ENCODE measurements at places on chromosomes 13 and 19.

DNA sequence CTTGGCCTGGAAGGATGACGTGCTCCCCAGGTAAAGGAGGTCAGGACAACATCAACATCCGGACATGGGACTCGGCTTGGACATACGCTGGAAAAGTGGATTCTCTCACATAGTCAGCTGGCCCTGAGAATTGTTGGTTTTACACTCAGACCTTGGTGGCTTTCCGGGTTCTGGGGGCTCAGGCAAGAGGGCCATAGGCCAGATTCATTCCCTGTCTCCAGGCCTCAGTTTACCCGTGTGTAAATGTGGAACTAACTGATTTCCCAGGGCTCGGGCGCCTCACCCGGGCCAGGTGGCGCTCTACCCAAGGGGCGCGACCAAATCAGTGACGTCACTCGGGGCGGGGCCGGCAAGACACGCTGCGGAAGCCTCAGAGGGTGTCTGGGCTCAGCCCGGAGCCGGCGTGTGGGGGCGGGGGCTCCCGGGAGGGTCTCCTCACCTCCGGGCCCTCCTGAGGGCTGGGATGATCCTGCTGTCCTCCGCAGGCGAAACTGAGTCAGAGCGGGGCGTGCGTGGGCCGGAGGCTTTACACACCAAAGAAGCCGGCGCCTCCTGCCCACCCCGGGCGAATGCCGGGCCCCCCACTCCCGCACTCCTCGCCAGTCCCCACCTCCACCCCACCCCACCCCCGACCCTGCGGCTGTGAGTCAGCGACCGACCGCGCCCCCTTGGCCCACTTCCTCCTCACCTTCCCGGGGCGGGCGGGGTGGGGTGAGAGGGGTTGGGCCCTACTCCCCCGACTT, 862 bp upstream of the VASP start:
- DNase-seq = peak; percentile 95

DNA sequence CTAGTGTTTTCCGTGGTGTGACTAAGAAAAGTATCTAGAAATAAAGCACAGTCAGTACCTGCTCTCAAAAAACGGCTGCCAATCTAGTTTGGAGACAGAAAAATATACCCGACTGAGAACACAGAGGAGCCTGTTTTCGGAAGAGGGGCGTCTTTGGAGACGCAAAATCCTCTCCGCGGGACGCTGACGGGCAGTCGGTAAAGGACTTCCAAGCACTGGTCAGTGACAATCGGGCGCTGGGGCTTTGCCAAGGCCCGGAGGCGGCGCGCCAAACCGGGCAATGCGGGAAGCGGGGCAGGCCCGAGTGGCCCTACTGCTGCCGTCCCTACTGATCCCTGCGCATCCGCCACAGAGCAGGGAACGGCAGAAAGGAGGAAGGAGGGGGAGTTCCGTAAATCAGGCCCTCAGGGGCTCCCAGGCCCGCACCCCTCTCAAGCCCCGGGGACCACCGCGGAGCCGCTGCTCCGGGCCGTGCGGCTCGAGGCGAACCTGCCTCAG, 588 bp upstream of the DPY19L3 start:
- DNase-seq = peak; percentile 47

DNA sequence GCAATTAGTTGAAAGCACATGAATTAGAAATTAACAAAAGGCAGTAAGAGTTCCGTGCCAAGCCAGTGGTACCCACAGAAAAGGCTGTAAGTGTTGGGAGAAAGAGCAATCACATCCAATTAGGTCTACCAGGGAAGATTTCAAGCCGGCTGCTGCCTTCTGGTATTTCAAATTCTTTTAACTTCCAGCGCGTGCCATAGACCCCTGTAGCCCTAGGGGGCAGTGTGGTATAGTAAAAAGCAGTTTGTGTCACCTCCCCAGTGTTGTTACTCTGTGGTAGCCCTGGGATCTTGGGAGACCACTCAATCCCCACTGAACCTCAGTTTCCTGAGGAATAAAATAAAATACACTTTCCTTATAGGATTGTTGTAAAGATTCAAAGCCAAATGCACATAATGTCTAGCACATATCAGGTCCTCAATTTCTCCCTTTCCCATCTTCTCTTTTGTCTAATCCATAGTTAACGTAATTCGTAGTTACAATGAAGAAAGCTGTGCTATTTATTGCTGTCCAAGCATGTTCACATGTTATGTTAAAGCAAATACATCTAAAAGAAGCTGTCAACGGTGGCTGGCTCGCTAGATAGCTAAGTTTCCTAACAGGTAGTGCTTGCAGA, 230.2 kb downstream of the TDRD3 start:
- DNase-seq = no peak

DNA sequence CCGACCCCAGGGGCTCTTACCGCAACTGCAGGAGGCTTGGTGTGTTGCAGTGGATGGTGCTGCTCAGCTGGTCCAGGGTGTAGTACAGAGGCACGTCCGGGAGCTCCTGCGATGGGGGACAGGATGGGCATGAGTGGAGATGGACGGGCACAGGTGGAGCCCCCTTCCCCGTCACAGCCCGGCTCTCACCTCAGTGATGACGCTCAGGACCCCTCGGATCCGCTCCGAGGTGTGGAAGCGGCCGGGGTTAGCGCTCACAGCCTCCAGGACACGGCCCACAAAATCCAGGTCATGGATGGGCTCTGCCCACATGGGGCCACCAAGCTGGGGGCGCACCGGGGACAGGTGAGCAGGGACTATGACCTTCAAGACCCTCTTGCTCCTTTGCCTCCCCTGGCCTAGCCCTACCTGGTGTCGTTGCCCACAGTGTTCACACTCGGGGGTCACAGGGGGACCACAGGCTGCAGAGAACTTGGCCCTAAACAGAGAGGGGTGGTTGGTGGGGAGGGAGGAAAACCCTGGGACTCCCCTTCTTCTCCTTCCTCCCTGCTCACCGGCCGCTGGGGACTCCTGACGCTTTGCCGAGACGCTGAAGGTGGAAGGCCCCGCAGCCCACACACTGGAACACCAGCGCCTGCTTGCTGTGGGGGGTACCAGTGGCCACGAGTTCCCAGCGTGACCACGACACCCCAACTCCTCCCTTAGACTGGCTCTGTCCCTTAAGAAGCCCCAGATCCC, 6.9 kb upstream of the LYL1 start:
- DNase-seq = no peak

DNA sequence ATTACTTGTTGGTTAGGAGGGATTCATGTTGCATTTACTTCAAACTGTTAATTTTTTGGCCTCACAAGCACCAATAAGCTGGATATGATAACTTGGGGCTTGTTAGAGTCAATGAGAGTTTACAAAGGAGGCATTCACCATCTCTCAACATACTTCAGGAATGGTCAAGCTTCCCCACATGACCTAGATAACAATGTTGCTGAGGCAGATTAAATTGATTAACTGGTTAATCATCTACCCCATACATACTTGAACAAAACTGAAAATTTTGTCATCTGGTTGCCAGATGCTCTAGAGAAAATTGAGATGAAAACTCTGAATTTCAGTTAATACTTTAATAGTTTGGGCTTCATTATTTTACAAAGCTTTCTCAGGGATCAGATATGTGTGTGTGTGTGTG, 43.0 kb upstream of the UBL3 start:
- DNase-seq = no peak

GRCh38 chr13:92172191-92172590, 773.8 kb downstream of the GPC5 start:
- no peak for DNase-seq

DNA sequence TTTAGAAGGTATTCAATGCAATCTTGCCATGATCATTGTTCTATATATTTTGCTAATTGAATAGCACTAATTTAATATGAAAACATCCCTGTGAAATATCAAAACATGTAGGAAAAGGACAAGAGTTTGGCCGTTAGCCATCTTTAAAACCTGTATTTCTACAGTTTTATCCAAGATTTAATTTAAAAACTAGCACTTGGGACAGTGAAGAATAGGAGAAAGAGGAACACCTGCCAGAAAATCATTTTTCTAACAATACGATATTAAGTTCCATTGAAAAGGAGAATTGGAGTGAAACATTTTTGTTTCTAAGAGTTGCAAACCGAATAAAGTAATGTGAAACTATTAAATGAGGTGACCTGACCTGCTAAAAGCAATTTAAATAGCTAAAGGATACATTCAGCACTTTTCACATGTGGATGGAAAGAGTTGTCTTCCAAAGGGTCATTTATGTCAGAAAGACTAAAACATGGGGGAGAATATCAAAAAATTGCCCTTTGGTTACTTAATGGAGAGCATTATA, 1673.6 kb upstream of the MIR17HG start:
- DNase-seq = no peak

- DNase-seq = no peak
These were observed 14.8 kb upstream of the ATP8B3 start for GRCh38 chr19:1826557-1827521.

GRCh38 chr19:42313840-42314755, 989 bp downstream of the TMEM145 start:
- no peak for DNase-seq

DNA sequence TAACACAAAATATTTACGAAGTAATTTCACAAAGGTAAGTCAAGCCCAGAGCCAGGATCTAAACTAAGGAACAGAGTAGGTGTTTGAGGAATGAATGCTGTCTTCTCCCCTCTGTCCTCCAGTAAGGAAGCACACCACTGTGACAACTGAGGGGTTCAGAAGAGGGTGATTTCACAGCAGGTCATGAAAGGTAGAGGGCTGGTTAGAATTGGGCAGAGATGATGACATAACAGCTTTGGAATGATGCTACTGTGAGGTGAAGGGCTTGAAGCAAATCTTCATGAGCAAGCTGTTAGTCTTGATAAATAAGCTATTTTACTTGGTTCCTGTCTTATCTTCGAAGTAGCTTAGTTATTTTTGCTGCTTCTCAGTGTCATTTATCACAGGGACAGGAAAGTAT, 498.6 kb downstream of the FGF9 start:
- DNase-seq = no peak

- DNase-seq = no peak
These were observed 667 bp downstream of the ZNF878 start for GRCh38 chr19:12052091-12052496.

DNA sequence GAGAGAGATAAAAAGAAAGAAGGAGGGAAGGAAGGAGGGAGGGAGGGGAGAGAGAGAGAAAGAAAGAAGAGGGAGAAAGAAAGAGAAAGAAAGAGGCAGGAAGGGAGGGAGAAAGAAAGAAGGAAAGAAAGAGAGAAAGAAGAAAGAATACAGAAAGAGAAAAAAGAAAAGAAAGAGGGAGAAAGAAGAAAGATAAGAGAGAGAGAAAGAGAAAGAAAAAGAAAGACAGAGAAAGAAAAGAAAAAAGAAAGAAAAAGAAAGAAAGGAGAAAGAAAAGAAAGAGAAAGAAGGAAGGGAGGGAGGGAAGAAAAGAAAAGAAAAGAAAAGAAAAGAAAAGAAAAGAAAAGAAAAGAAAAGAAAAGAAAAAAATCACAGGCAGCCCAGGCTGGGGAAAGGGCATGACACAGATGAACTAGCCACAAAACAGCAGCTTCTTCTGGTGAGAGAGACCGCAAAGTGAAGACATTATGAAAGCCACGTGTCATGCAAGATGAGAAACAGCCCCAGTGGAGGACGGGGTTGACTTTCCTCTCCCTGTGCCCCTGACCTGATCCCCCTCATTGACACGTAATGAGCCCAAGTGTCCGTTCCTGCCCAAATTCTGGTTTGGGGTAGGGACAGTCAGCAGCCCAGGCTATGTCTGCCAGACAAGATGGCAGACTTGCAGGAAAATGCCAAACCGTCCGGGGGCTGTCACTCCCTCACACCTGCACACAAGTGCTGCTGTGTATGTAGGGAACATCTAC, 102.1 kb downstream of the INSR start:
- DNase-seq = no peak

- no peak for DNase-seq
These were observed 885.2 kb downstream of the PCDH9 start for GRCh38 chr13:66344805-66345517.

- DNase-seq = no peak
These were observed 144.1 kb downstream of the PAN3 start for GRCh38 chr13:28282451-28282850.

GRCh38 chr19:10095948-10096614, 6.4 kb downstream of the ANGPTL6 start:
- DNase-seq = peak; percentile 77

DNA sequence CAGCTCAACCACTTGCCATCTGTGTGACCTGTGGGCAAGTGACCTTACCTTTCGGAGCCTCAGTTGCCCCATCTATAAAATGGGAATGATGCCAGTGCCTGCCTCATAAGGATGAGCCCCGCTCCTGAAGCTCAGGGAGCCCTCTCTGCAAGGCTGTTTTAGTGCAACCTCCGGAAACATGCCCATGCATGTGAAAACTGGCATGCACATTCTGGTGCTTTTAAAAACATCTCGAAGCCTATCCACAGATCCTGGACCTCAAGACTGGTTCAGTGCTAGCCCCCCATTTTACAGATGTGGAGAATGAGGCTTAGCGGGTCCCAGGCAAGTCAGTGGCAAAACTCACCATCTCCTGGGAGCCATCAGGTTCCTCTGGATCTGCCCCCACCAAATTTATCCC, 5.6 kb downstream of the CADM4 start:
- no peak for DNase-seq

- DNase-seq = peak; percentile 46
These were observed 18.1 kb downstream of the N4BP2L1 start for GRCh38 chr13:32409561-32410421.

- DNase-seq = no peak
These were observed 94.7 kb upstream of the PRR20A start for GRCh38 chr13:57045826-57046546.

GRCh38 chr19:48997972-48998371, 4.3 kb downstream of the RUVBL2 start:
- no peak for DNase-seq

DNA sequence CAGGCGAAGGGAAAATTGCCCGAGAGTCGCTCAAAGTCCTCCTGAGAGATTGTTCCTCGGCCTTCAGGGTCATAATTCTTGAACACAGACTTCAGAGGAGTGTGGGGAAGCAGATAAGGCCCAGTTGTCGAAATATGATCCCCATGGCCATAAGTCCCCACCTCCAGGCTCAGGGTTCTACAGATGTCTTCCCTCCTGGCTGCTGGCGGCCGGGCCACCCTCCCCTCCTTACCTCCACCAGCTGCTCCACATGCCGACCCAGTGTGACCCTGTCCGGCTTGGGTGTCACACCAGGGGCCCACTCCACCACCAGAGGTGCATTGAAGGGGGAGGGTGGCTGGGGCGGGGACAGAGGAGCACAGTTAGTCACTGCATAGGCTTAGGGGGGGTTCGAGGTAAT, 10.1 kb downstream of the FAM98C start:
- no peak for DNase-seq

- DNase-seq = no peak
These were observed 1448.0 kb upstream of the MIR17HG start for GRCh38 chr13:89899302-89900103.
